ENCODE measurements at places on chromosomes 7 and 10.

DNA sequence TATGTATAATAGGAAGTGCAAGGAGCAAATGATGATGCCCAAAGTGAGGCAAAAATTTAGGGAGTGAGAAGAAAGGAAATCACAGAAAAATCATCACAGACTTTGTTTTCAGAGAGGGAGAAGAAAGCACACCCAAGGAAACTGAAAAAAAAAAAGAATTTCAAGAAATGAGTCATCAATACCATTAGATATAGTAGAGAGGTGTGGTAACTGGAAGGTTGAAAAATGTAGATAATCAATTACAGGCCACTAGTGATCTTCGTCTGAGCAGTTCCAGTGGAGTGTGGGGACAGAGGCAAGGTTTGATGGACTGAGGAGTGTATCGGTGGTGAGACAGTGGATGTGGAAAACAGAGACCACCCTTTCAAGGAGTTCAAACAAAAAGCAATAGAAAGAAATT, 31.7 kb downstream of the ASB4 start:
- DNase-seq: no peak

- DNase-seq: no peak
Measured at GRCh38 chr7:16460789-16461493, 4.6 kb downstream of the SOSTDC1 start.

DNA sequence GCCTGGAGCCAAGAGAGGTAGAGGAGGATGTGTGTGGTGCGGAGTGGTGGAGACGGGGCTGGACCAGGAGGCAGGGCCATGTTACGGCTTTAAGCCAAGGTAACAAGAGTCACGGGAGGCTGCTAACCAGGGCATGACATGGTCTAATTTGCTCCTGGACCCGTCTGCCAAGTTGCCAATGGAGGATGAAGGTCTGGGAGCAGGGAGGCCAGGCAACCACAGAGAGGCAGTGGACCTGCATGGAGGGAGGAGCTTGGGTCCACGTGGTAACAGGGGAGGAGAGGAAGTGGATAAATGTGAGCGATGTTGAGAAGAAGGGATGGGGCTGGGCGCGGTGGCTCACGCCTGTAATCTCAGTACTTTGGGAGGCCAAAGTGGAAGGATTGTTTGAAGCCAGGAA, 31.0 kb downstream of the SRRM3 start:
- DNase-seq: no peak

GRCh38 chr10:128540128-128540762, 414.0 kb upstream of the MKI67 start:
- DNase-seq: no peak

GRCh38 chr10:70465832-70466231, 12.7 kb upstream of the PALD1 start:
- no peak for DNase-seq

GRCh38 chr7:2508327-2509215, 11.0 kb upstream of the LFNG start:
- peak; percentile 84 for DNase-seq

DNA sequence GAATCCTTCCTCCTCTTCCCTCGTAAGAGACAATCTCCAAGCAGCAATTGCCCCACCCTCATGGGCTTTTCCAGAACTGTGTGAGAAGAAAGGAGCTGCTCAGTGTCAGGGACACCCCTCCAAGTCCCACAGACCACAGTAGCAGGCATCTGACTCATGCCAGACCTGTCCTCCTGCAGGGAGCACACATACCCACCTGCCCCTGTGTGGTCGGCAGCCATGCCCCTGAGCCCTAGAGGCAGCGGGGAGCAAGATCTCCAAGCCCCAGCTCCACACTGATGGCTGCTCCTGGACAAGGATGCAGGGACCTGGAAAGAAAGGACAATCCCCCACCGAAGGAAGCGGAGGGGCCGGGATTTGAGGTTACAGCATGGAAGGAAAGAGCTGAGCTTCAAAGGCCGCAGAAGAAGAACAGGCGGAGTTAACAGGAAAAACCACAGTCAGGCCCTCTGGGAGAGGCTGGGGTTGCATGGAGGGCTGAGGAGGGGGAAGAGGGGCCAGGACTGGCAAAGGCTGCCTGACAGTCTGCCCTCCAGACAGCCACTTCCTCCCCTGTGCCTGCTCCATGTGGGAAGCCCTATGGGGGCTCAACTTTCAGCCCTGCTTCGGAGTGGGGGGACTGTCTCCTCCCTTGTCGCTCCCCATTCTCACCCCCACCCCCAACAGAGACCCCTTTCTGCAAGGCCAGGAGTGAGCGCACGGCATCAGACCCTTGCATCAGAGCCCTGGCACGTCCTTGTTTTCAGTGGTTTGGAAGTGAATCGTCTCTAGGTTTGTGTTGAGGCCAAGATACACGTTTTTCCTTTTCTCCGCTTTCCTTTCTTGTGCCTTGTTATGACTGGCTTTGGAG, 46.8 kb downstream of the ASB13 start:
- no peak for DNase-seq

DNA sequence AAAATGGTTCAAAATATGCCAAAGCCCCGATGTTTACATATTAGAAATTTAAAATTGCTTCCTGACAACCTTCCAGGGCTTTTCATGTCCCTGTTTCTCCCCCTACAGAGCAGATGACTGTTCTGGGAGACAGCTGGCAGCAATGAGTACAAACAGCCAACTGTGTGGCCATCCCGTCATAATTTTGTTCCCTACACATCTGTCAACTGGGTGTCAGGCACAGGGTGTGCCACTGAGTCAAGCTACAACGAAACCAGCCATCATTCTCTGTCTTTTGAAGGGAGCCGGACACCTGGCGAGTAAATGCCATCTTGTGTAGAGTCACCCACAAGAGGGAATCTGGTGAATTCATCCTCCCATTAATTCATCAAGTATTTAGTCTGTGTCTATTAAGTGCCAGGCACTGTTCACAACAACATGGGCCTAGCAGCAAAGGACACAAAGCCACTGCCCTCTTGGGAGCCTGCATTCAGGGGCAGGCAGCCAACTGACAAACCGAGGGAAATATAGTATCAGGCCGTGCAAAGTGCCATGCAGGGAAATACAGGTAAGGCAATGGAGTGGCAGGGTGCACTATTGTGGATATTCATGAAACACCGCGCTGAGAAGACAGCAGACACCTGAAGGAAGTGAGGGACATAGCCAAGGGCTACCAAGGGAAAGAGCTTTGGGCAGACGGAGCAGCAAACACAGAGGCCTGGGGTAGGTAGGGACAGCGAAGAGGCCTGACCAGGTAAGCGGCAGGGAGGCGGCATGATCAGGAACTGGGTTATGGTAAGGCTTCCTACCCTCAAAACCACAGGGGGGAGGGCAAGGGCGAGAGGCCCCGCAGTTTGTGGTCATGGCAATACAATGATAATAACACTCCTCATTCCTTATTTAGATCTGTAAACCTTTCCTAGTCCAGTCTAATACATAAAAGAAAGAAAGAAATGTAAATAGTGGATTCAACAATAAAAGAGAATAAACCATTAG, 213.6 kb downstream of the FAM107B start:
- DNase-seq: peak; percentile 70

DNA sequence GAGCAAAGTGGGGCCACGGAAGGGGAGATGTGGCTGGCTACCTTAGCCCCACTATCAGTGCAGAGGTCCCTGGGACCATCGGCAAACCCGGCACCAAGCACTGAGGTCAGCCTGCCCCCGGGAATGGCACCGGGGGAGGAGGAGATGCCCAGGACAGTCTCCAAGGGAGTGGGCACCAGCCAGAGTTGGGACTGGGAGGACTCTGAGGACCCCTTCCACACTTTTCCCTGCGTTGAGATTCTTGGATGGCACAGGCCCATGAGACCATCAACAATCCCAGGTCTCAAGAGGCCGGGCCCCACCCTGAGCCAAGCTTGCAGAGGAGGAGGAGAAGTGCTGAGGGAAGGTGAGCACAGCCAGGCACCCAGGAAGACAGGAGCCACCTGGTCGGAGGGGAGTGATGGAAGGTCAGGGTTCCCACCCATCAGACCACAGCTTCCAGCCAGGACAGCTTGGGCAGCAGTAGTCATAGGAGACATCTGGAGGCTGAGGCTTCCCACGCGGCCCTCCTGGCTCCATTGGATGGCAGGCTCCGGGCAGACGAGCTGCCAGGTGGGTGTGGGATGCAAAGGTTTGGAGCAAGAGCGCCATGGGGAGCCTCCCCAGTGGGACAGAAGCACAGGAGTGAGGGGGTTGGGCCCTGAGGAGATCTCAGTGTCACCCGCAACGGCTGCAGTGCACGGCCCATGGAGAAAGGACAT, 2.6 kb upstream of the OPN4 start:
- DNase-seq: no peak

- DNase-seq: no peak
Measured at GRCh38 chr10:131854579-131855335, 46.1 kb upstream of the PPP2R2D start.

- DNase-seq: no peak
Measured at GRCh38 chr7:158060216-158060615, 527.4 kb downstream of the PTPRN2 start.

GRCh38 chr7:10655031-10655430, 318.6 kb upstream of the PHF14 start:
- DNase-seq: no peak

GRCh38 chr10:69004821-69005220, 16.2 kb downstream of the KIFBP start:
- no peak for DNase-seq

DNA sequence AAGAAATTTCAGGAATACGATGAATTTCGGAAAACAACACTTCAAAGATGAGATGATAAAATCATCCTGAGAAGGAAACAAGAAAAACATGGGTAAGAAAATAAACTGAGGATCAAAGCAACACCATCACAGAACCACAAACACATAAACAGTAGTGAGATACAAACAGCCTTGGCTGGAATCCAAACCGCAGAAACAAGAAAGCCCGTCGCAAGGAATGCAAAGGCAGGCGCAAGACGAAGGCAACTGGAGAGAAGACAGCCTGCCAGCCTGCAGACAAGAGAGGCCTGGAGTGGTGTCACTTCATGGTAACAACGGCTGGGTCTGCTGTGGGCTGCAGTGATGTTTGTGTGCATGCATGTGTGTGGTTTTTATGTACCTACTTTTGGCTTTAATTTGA, 61.8 kb upstream of the DRGX start:
- no peak for DNase-seq

- DNase-seq: no peak
Measured at GRCh38 chr7:53600296-53600695, 564.9 kb downstream of the POM121L12 start.

DNA sequence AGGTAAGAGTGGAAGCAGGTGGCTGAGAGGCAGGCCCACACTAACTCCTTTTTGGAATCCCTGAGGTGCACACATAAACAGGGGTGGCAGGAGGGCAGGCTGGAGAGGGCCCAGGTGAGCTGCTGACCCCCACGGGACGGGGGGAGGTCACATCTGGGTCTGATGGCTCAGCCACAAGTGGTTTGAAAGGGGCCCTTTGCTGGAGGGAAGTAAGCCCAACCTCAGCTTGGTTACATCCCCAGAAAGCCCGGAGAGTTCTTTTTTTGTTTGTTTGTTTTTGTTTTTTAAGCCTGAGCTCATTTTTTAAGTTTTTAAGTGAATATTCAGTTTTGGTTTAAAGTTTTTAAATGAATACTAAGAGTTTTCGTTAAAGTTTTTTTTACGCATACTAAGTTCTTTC, 72.8 kb upstream of the CUX1 start:
- DNase-seq: no peak

- no peak for DNase-seq
Measured at GRCh38 chr10:23540401-23541030, 101.6 kb downstream of the OTUD1 start.

DNA sequence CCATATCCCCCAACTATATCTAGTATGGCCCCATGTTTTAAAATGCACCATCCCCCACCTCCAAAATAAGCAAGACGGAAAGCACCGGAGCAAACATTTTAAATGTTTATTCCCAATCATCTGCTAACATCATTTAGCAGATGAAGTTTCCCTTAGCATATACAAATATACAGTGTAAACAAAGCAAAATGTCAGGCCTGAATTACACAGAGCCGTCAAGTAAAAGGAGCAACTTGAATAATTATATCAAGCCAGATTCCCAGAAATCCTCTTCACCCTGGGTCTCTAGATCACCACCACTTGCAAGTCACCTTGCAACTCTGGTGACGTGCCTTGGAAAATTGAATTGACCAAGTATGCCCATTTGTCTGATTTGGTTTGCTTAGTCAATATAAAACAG, 91.6 kb upstream of the COL1A2 start:
- DNase-seq: no peak

DNA sequence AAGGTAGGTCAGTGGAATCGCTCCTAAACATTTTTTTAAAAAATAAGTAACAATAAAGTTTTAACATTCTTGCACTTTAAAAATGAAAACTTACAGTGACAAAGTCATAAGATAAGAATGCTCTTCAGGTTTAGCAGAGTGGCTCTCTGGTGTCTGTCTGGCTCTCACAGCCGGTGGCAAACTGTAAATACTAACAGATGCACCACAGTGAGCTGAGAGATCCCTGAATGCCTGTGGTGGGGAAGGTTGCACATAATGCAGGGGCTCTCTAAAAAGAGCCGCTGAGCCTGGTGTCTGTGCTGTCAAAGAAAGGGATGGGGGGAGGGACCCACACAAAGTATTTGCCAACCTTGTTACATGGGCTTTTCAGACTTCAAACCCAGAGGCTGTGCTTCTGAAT, 498.3 kb downstream of the CCSER2 start:
- no peak for DNase-seq

GRCh38 chr10:117619707-117620405, 77.3 kb downstream of the EMX2 start:
- DNase-seq: no peak

DNA sequence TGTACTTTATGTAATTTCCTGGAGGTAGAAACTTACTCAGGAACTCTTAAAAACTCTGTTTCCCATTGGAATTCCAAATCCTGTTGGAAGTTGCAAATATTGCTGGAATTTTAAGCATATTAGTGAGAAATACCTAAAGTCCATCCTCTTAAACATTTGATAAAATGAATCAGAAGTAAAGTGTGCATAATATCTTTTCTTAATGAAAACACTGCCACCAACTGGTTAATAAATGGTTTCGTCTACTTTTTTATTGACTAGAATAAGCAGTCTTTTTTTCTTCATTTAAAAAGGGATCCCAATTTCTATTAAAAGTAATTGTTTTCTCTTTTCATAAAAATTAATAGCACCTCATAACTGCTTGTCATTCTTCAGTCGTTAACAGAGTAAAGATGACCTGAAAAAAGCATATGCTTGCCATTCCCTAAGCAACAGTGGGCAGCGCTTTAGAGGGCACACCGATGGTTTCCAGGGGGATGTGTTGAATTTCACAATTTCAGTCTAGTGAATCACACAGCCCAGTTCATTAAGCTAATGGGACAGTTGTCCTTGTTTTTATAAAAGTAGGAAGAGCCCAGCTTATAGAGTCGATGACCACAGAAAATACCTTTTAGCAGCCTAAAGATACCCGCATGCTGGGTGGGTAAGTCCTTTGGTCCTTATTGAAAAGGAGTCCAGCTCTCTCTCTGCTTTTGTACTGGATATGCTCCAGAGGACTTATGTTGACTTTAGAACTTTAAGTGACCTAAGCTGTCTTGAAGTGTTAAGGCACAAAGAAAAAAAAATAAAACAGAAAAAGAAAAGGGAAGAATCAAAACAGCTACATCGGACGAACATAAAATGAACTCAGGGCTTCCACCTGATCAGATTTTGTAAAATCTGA, 28.5 kb downstream of the NPS start:
- DNase-seq: no peak
